ENCODE measurements at places on chromosomes 3 and 15.

GRCh38 chr15:95440712-95441111 lies 889.8 kb upstream of the NR2F2 start:
- DNase-seq = no peak

DNA sequence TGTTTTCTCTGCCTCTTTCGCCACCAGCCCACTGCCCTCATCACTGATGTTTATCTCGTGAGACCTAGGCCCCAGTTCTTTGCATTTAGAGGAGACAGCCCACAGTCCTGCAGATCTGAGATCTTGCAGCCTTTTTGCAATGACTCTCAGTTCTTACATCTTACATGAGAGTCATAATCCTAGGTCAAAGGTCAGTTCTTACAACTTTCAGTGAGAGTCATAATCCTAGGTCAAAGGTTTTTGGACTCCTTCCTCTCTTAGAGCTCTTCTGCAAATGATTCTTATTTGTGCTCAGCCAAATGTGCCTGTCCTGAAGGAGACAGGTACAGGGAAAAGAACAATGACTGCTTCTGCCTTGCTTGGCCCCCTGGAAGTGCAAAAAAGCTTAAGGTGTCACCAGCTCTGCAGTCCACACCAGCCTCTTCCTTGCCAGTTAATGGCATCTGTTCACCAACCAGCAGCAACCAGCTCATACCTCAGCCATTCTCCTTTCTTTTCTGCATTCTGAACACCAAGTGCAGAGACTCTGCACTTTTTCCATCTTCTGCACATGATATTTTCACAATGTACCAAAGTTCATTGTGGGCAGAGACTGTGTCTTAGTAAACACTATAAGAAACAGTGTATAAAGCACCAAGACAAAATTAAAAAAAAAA lies 67.1 kb downstream of the ABHD5 start:
- DNase-seq = no peak

DNA sequence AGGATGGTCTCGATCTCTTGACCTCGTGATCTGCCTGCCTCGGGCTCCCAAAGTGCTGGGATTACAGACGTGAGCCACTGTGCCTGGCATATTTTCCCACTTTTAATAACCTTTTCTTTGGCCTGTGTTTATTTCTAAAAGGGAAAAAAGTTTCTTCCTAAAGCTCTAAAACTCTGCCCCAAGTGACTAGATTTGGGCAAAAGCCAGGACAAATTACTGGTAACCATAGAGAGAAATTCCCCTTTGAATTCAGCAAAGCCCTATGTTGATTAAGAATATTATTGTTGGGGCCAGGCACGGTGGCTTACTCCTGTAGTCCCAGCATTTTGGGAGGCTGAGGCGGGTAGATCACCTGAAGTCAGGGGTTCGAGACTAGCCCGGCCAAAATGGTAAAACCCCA lies 11.5 kb upstream of the TRPM7 start:
- DNase-seq = no peak

DNA sequence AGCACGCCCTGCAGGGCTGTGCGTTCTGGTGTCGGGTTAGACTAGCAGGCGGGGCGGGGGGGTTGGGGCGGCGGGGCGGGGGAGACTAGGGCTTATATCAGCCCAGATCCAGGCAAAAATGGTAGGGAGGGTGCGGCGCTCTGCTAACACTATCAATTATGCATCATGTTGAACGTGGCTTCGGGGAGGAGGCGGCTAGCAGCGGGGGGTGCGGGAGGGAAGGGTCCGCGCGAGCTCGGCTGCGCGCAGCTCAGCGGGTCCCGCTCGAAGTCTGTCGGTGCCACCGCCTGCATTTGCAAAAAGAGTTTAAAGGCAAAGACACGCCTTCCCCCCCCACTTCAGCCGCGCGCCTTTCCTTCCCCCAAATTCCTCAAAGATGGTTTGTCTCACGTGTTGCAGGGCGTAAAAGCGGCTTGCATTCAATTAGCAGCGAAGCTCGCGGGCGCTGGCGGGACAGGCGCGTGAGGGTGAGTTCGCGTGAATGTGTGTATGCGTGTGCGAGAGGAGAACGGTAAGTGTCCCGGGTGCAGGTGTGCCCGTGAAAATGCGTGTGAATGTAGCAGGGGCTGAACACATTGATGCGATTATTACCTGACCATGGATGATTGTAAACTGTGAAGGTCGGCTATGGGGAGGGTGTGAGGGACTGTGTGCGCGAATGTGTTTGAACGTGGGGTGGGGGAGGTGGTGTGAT lies at the start of gene ISLR2:
Gene ISLR2, plus strand, starts transcription at position 432 of the 694 bp plus-strand sequence. CDS start 2,169 bp downstream, outside the sequence.
- no peak for DNase-seq

- no peak for DNase-seq
Observed at GRCh38 chr15:90882781-90883525, 1.4 kb upstream of the FES start.

- no peak for DNase-seq
Observed at GRCh38 chr15:85133709-85134108, 152.1 kb downstream of the PDE8A start.

DNA sequence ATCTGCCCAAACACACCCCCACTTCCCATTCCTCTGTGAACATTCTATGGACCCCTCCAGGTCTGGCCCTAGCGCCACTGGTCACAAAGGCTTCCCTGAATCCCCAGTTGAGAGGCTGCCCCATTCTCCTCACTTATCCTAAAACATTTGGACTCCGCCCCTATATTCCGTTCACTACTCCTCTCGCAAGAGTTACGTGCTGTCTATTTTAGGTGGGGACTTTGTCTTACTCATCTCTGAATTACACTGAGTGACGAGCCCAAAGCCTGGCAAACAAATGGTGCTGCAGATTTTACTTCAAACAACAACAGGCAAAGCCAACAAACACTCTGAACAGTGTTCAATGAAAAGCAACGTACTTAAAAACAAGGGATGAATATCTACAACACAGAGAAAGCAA lies 14.5 kb downstream of the PCSK6 start:
- DNase-seq = no peak

DNA sequence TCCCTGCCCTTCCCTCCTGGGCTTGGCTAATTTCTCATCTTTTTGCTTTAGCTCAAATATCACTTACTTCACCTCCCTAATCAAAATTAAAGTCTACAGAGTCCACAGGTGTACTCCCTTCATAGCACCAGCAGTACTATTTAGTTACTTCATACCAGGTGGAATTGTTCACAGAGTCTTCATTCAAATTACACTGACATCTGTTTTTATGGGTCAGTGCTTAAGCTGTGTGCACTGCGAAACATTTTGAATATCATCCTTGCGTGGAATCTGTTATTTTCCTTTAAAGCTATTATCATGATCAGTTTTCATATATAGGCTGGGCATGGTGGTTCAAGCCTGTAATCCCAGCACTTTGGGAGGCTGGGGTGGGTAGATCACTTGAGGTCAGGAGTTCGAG lies 2.7 kb upstream of the SERF2 start:
- DNase-seq = no peak

GRCh38 chr3:87780811-87781210 lies 278.0 kb downstream of the CGGBP1 start:
- no peak for DNase-seq

DNA sequence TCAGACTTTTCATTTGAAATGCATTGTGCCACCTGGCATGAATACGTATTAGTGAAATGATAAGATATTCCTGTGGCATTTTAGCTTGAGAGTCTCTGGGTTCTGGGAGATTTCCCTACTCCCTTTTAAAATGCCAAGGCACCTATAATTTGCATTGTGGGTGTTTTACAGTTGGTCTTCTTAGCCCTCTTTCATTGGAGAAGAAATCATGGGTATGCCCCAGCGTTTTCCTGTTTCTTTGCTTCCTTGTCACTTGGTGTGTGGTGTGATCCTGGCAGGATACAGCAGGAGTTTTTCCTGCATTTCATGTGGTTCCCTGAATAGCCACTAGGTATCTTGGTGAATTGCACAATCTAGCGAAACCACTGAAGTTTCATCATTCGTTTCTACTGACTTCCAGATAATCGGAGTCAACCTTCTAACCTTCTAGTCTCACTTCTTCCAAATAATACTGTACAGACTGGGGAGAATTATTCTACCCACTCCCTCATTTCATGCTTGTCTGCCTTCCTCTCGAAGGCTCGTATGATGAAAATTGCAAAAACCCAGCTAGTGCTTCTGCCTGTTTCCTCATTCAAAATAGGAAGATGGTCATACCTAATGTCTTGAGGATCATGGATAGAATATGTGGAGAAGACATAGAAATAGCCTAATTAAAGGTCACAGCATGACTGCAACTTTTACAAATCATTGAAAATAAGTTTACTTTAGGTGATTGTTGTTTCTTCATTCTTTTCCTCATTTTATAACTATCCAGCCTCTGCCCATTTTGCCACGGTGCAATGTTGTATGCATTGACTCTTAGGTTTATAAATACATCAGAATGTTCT lies 2.6 kb downstream of the BHLHE40 start:
- no peak for DNase-seq

DNA sequence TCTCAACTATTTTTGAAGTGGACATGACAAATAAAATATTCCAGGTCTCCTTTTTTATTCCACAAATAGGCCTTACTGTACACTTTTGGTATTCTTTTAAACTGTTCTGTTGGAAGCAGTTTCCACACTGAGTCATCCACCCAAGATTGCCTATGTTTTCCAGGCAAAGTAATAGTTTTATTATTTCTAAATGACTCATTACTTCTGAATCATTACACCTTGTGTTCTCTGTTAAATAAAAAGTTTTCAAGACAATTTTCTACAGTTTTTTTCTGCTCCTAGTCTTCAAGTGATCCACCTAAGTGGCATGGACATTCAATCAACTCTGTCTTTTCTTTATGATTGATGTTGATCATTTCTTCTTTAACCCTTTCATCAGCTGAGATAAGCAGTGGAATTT lies 26.5 kb downstream of the PPP2R3A start:
- peak; percentile 68 for DNase-seq

- no peak for DNase-seq
Observed at GRCh38 chr3:167899093-167899492, 163.6 kb downstream of the SERPINI1 start.

GRCh38 chr3:49626101-49626581 lies 48.0 kb upstream of the APEH start:
- no peak for DNase-seq

- no peak for DNase-seq
Observed at GRCh38 chr15:31230630-31231485, 95.8 kb upstream of the KLF13 start.

DNA sequence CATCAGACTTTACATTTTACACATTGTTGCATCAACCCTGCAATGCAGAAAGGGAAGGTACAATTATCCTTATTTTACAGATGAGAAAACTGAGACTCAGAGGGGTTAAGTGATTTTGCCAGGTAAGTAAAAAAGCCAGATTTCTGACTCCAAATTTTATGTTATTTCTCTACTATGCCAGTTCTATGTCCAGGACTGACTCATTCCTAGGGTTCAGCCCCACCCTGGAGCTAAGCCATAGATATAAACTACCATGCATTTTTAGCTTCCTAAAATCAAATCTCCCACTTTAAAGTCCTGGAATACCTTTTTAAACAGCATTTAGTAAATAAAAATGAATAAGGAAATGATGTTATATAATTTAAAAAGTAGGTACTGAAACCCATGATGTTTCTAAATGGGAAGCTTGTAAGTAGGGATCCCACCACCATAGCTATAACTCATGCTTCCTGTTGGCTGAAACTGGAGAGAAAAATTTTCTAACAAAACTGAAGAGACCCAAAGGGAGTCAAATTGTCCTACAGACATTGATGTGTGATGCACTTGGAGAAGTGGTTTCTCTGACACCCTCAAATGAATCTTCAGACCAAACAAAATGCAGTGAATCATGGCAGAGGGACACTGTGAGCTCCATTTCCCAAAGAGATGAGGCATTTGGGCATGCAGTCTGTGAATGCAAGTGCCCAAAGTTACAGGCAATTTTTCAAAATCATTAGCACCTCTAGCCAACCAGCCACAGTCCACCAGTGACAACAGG lies 301.7 kb upstream of the UMPS start:
- no peak for DNase-seq

DNA sequence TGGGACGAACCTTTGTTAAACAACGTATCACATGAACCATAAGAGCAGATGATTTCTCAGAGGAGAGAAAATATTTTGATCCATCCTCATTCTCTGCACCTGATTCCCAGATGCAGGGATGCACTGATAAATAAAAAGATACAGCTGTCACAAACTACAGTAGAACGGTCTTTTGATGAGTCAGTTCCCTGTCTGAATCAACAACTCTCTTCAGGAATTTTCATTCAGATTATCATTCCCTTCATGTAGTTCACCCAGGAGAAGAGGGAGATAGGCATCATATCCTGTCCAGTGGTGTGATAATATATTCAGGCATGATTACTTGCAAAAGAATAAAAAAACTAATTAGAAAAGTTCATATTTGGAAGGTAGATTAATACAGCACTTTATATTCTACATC lies 521.5 kb downstream of the PYDC2 start:
- no peak for DNase-seq

GRCh38 chr3:47337656-47338055 lies 43.2 kb upstream of the PTPN23 start:
- no peak for DNase-seq

GRCh38 chr3:132283916-132284405 lies 33.2 kb upstream of the ACP3 start:
- no peak for DNase-seq

GRCh38 chr15:40693904-40694687 lies 878 bp upstream of the RAD51 start:
- no peak for DNase-seq

DNA sequence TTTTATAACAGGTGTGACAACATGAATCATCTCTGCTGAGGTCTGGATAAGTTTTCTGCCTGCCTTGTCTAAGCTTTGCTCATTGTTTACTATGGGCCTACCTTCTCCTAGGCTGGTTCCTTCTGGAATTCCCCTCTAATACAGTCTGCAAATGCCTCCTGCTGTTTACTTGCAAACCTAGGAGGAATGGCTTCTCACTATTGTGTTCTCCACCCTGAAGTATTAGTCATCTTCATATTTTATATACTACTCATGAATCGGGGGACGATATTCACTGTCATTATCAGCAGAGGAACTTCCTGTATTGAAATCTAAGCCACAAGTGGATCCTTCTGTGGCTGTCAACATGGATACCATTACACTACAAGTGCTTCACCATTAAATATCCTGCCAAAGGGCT lies 154.8 kb downstream of the PLCL2 start:
- DNase-seq = peak; percentile 66

All from RWPE1 (cell line).